ENCODE measurements at places on chromosomes 1 and 21.

GRCh38 chr1:37325509-37326437, 148.6 kb upstream of the ZC3H12A start:
- DNase-seq = no peak

DNA sequence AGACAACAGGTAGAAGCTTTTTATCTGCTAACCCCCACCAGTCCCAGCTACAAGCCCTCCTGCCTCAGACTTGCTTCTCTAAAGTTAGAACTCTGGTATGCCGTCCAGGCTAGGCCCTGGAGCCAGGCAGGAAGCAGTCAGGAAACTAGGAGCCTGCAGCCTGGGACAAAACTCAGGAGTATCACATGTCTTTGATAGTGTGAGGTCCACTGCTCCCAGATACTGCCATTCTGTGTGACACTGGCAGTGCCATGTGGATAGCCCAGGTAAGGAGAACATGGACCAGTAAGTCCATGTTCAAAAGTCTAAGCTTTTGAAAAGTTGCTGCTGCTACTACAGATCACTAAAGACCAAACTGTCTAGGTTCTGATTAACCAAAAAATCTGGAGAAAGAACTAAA, 45.4 kb downstream of the NPHS2 start:
- no peak for DNase-seq

DNA sequence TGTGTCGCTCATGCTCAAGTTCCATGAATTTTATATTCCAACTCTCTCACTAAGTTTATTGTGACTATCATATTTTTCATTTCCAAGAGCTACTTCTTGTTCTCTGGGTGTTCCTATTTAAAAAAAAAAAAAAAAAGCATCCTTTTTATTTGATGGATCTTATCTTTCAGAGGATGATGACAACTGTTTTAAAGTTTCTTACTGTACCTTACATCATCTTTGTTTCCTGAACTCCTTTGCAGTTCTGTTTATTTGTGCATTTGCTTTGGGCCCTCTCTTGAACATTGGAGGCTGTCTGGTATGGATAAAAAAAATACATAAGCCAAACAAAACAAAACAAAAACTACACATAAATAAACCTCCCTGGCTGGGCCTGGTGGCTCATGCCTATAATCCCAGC, 32.1 kb upstream of the FAM20B start:
- DNase-seq = no peak

GRCh38 chr1:76868154-76868882, 1.0 kb downstream of the ST6GALNAC5 start:
- DNase-seq = no peak

GRCh38 chr1:61436491-61437120, 288.3 kb downstream of the TM2D1 start:
- DNase-seq = no peak

- no peak for DNase-seq
Measured at GRCh38 chr1:45879885-45880598, 76.6 kb downstream of the MAST2 start.

- DNase-seq = no peak
Measured at GRCh38 chr1:21625390-21626190, 43.6 kb downstream of the RAP1GAP start.

DNA sequence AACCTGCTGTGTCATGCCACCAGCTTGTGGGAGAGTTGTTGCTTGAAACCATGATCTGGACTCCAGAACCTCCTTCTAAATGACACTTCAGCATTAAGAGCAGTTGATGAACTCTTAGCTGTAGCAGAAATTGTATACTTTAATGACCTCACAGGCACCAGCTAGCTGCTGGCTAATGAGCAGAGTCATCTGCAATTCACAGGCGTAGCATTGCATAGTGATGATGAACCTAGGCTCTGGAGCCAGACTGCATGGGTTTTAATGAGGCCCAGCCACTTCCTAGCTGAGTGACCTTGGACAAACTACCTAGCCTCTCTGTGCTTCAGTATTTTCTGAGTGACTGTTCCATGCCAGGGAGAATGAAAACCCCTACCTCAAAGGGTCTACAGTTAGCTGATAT, 407.1 kb downstream of the LMO4 start:
- DNase-seq = no peak

DNA sequence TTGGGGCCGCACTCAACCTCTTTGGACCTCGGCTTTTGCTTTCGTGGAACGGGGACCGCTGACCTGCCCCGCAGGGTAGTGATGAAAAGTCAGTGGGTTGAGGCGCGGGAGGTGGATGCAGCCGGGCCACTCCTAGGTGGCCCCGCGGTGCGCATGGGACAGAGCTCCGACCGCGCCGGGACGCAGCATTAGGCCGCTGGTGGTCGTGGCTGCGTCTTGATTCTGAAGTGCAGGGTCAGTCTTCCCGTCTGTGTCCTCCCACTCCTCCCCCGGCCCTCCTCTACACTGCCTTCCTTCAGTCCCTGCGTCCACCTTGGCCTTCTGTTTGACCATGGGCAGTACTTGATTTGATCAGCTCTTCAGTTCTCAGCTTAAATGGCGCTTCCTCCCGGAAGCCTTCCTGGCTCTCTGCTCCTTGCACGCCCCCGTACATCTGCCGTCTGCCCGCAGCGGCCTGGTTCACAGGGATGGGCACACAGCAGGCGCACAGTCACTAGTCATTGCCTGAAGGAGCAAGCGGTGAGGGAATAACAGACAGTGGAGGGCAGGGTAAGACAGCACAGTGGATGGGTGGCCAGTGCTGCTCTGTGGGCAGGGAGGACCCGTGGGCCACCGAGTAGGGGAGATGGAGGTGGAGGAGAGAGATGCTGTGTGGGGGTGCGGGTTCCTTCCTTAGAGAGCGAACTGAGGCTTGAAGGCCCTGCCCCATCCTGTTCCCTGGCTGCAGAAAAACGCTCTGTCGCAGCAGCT, 633 bp downstream of the THEMIS2 start:
- DNase-seq = no peak

DNA sequence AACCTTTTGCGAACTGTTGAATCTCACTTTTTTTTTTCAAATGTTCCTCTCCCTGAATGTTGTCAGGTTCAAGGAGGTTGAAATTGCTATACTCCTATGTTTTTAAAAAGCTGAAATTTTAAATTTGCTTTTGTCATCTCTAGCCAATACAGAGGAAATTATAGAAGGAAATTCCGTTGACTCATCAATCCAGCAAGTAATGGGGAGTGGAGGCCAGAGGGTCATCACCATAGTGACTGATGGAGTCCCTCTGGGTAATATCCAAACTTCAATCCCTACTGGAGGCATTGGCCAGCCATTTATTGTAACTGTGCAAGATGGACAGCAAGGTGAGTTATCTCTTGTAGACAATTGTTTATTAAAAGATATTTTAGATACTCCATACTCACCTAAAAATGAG, 36.3 kb downstream of the GABPB2 start:
- no peak for DNase-seq

GRCh38 chr1:23906731-23907130, 6.4 kb downstream of the CNR2 start:
- no peak for DNase-seq

- no peak for DNase-seq
Measured at GRCh38 chr1:208133355-208133754, 110.8 kb downstream of the PLXNA2 start.

DNA sequence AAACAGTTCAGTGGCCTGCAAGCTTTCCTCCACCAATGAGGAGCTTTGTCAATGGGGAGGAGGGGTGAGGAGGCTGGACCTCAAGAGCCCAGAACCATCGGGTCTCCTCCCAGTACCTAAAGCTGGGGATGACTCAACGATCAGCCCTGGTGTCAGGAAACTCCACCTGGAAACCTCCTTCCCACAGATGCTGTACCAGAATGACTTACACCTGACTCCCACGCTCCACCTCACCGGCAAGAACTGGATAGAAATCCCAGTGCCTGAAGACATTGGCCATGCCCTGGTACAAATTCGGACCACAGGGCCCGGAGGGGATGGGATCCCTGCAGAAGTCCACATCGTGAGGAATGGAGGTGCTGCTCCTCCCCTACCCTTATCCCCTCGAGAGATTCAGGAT, 11.4 kb downstream of the TMEM81 start:
- no peak for DNase-seq

All from 8988T (cell line).